ENCODE measurements at places on chromosomes 2 and 18.

GRCh38 chr2:224379172-224379571 is 22.7 kb downstream of the FAM124B start:
- no peak for DNase-seq

GRCh38 chr2:209473930-209474419 is 50.1 kb downstream of the MAP2 start:
- DNase-seq = no peak

DNA sequence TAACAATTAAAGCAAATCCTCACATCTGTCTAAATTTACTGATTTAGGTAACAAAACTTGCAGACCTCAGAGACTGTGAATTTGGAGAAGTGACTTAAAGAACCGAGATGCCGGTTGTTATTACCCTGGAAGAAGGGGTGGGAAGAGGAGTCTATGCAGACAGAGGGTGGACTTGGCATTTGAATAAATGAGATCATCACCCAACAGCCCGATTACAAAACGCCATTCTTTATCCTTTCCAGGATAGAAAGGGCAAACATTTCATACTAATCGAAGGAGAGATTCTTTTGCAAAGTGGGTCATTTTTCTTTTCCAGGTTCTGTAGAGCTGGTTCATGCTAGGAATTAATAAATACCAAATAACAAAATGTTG is 73.1 kb upstream of the TPO start:
- DNase-seq = no peak

DNA sequence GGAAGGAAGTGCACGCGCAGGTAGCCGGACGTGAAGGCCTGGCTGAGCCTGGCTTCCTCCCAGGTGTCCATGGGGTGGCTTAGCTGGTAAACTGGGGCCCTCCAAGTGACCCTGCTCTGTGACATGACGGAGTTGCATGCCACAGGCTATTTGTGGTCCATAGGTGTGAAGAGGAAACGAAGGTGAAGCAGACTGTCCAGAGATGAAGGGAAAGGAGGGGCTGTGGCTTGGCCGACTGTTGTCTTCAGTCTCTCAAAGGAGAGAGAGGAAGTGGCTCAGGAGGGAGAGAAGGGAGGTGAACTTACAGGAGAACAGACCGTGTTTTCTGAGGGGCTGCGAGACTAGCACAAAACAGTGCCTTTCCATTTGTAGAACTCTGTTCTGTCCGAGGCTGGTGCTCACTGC is 19.3 kb downstream of the INPP5D start:
- DNase-seq = no peak

- peak; percentile 70 for DNase-seq
Measured at GRCh38 chr2:190408538-190409271, 550 bp downstream of the MFSD6 start.

GRCh38 chr2:241329669-241330615 is 14.2 kb downstream of the SEPTIN2 start:
- no peak for DNase-seq

GRCh38 chr2:237962432-237963084 is 4.3 kb upstream of the UBE2F start:
- no peak for DNase-seq

GRCh38 chr18:60020107-60020925 is 120.5 kb downstream of the PMAIP1 start:
- DNase-seq = no peak

DNA sequence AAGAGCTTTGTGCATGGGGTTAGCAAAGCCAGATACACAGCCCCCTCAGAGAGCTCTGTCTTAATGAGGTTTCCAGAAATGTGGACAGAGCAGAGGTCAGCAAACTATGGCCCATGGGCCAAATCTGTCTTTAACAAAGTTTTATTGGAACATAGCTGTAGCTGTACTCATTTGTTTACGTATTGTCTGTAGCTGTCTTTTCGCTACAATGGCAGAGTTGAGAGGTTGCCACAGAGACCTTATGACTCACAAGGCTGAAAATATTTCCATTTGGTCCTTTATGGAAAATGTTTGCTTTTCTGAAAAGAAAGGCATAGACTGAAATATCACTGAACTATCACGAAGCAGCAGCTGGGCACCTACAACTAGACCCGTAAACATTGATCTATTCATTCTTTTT is 841.8 kb downstream of the SLC4A3 start:
- no peak for DNase-seq

DNA sequence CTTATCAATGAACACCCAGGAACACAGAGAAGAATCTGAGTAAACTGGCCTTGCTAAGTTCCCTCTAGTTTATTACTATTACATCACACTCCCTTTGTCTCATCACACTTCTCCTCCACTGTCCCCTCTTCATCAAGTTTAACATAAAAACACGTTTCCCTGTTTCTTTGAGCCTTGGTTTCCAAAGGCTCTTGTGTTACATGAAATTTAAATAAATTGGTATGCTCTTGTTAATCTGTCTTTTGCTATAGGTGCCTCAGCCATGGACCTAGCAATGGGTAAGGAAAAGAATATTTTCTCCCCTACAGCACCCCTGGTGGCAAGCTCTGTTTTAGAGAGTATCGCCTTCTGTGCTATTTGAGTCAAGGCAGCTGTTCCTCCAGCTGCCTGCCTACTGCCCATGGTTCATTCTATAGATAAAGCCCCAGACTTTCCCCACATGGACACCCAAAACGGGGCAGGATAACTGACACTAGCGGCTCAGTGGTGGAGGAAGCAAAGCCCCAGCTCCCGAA is 31.8 kb downstream of the TGIF1 start:
- DNase-seq = no peak

DNA sequence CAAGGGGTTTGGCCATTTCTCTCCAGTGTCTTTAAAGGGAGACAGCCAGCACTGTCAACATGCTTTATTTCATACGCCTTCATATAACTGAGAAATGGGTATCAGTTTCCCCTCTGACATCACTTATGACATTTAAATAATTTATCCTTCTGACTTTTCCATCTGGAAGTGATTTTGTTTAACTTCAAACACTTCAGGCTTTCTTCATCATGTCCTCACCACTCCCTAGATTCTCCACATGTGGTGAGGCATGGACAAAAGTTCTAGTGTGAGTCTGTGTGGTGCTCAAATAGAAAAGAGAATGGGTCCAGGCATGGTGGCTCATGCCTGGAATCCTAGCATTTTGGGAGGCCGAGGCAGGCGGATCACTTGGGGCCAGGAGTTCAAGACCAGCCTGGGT is 158.6 kb downstream of the TXNL1 start:
- no peak for DNase-seq

GRCh38 chr2:173991856-173992588 is 26.8 kb upstream of the SP3 start:
- DNase-seq = no peak

All from thymus (tissue), 14 donors.